ENCODE measurements at places on chromosomes 1 and 21. TPM values are rescaled to one million over a fixed set of nuclear protein-coding genes. Genes with fewer than 3 reads are reported as not detected.

DNA sequence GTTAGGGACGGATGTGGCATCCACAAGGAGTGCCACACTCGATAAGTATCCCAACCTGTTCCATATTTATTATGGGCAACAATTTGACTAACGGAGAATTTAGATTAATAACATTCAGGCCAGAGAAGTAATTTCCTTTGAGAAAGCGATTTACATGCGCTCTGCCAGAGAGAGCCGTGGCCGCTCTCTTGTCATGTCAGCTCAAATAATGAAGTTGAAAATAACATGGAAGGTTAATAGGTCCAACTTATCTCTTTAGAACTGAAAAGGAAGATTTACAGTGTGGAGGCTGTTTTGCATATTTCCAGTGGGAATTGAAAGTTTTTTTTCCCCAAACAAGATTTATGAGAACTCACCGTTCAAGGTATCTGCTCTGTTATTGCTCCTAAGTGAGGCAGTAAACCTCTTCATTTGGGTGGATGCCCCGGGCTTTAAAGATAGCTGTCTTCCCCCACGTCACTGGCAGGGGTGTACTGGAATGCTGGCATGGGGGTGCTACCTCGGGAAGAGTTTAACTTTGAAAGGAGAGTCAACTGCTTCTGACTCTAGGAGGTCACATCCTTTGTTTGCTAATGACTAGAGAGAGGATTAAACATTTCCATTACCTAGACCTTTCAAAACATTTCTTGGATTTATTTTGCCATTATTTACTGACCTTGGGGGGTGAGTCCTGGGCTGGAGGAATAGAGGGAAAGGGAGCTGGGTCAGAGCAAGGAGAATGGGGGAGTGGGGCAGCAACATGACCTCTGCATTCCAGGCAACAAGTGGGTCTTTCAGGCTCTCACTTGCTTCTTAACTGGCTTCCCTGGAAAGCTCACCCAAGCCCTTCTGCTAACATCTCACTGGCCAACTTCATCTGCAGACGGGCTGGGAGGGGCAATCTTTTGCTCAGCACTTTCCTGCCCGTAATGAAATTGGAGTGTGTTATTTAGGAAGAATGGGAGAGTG, 204.2 kb downstream of the CAMTA1 start:
- no peak overlapping the region for H3K4me3 ChIP-seq
- H3K4me1 ChIP-seq: no peaks in the 10 kb centered on the region
- no peak for DNase-seq
- no peaks in the 10 kb centered on the region for H3K27me3 ChIP-seq
- no peak overlapping the region for H3K27ac ChIP-seq

DNA sequence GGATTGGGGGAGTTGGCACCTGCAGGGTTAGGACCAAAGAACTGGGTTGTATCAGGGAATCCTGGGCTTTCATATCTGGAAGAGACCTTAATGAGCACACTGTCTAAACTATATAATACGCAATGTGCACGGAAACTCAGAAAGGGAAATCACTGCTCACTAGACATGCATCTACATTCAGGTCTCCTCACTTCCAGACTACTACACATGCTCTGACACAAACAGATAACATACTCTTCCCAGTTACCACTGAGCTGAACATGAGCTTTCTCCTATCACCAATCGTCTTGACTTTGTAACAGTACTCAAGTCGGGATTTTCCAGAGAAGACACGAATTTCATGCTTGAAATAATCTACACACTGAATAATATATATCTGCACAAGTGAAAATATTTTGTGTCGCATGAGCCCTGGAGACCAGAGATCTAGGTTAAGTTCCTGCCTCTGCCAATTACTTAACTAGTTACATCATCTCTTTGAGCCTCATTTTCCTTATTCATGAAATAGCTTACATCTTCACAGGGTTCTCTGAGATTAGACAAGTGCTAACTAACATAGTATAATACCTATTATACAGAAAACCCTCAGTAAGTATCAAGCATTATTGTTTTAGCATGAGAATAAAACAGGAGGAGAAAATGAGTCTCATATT, 101.1 kb downstream of the JAK1 start:
- DNase-seq: no peak
- no peaks in the 10 kb centered on the region for H3K27me3 ChIP-seq
- H3K36me3 ChIP-seq: peaks cover 34% of the 10 kb centered on the region
- H3K27ac ChIP-seq: no peak overlapping the region
- no peak overlapping the region for H3K4me3 ChIP-seq
- no peaks in the 10 kb centered on the region for H3K4me1 ChIP-seq

The IL20 gene
- 0.20 TPM for total RNA-seq

The KIF14 gene
- not detected for total RNA-seq

DNA sequence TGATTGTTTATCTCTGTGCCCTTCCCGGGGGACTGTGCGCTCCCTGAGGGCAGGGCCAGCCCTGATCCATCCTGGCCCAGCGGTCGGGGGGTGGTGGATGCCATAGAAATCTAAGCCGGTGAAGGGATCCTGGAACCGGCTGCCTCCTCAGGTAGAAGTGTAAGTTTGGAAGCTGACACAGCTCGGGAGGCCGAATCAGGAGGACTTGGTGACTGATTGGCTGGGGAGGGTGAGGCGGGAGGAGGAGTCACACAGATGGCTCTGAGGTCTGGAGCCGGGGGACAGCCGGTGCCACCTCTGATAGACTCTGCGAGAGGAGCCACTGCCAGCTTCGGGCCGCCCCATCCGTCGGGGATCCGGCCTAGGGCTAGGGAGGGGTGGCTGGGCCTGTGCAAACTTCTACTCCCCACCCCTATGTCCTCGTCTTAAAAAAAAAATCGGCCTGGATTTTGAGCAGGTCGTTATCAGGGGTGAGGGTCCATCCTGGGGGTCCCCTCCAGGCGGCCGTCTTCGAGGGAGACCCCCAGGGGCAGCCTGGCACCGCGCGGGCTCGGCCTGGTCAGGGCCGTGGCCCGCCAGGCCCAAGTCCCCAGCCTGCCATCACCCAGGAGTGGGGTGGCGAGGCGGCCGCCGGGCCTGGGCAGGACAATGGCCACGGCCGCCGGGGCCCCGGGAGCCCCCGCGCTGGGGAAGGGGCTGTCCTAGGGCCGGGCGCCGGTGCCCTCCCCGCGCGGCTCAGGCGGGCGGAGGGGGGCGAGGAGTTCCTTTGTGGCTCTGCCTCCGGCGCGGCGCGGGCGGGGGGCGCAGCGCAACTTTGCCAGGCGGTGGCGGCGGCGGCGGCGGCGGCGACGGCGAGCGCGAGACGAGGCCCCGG, 708 bp upstream of the ZNF362 start:
- peak overlapping the region; percentile 100 for H3K27ac ChIP-seq
- H3K4me3 ChIP-seq: peak overlapping the region; percentile 50
- H3K36me3 ChIP-seq: no peaks in the 10 kb centered on the region
- peak; percentile 85 for DNase-seq

The FTCD gene
- total RNA-seq: not detected

- no peaks in the 10 kb centered on the region for H3K4me1 ChIP-seq
- no peaks in the 10 kb centered on the region for H3K27me3 ChIP-seq
- H3K36me3 ChIP-seq: peaks cover 12% of the 10 kb centered on the region
- H3K4me3 ChIP-seq: no peak overlapping the region
Measured at GRCh38 chr1:229661022-229661877, 35.2 kb downstream of the URB2 start.

DNA sequence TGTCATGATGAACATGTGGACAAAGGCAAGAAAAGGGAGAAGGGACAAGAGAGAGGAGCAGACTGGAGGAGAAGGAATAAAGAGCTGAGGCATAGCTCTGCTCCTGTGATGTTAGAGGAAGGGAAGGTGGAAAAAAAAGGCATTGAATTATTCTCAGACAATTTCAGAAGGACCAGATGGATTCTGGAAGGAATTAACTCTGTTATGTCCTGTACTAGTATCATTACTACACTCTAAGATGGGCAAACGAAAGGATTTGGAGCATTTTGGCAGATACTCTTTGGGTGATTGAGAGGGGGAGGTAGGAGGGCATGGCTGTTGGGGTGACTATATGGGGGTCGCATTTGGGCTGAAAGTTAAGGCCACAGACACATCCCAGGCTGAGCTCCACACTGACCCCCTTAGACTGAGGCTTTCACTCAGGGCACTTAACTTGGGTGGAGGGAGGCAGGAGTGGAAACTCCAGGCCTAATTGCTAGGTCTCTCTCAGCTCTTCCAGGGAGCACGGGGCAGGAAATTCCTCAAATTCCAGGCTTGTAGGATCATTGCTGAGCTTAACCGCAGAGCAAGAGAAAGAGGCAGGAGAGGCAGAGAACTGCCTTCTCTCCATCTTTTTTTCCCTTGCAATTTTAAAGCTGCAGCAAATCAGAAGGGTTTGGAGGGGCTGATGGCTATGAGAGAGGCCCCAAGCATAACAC, 25.9 kb downstream of the KIRREL1 start:
- H3K36me3 ChIP-seq: no peaks in the 10 kb centered on the region
- H3K4me3 ChIP-seq: no peak overlapping the region
- H3K27me3 ChIP-seq: no peaks in the 10 kb centered on the region
- peak overlapping the region; percentile 80 for H3K27ac ChIP-seq
- H3K4me1 ChIP-seq: no peaks in the 10 kb centered on the region

DNA sequence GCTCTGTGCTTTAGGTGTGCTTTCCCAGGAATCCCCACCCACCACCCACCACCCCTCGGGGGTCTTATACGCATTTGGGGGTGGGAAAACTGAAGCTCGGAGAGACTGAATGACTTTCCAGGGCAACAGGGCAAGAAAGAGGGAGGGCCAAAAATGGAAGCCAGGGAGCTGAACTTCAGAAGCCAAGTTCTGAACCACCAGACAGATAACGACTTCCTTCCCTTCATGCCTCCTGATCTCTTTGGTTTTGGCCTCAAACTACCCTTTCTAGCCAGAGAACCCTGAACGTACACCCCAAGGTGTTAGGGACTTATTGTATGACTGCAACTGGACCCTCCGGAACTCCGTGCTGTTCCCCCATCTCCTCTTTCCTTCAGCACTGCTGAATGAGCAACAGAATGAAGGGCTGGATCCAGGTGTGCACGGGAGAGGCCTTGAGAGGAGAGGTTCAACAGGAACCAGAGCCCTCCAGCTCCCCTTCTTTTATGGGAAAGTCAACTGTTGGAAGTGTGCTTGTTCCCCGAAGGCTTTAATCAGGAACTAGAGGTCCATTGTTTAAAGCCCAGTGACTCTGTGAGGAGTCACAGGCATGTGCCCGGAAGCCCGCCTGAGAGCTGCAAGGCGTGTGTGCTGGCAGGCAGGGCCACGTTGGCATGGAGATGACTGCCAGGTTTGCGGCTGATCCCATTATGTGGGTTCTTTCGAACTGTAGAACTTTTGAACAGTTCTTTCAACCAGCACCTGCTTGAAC, 3.1 kb downstream of the BACE2 start:
- DNase-seq: no peak
- no peaks in the 10 kb centered on the region for H3K36me3 ChIP-seq
- H3K27me3 ChIP-seq: no peaks in the 10 kb centered on the region
- no peak overlapping the region for H3K4me3 ChIP-seq
- no peaks in the 10 kb centered on the region for H3K4me1 ChIP-seq

GRCh38 chr1:229585338-229585737, 26.8 kb upstream of the ABCB10 start:
- H3K36me3 ChIP-seq: no peaks in the 10 kb centered on the region
- H3K4me1 ChIP-seq: no peaks in the 10 kb centered on the region
- DNase-seq: no peak
- no peaks in the 10 kb centered on the region for H3K27me3 ChIP-seq
- H3K27ac ChIP-seq: no peak overlapping the region
- no peak overlapping the region for H3K4me3 ChIP-seq
